ENCODE measurements at places on chromosomes 11 and 22. TPM values are rescaled to one million over a fixed set of nuclear protein-coding genes. Genes with fewer than 3 reads are reported as not detected.

GRCh38 chr11:33701302-33702230, 940 bp upstream of the C11orf91 start:
- H3K27me3 ChIP-seq: no peaks in the 10 kb centered on the region
- H3K27ac ChIP-seq: peak overlapping the region; percentile 29
- no peak for DNase-seq
- H3K4me1 ChIP-seq: peaks cover 15% of the 10 kb centered on the region

- DNase-seq: no peak
- H3K27me3 ChIP-seq: no peaks in the 10 kb centered on the region
- H3K4me1 ChIP-seq: peaks cover 12% of the 10 kb centered on the region
- H3K36me3 ChIP-seq: peaks cover 18% of the 10 kb centered on the region
- H3K4me3 ChIP-seq: no peak overlapping the region
- H3K27ac ChIP-seq: no peak overlapping the region
These were observed 25.5 kb upstream of the TXNRD2 start for GRCh38 chr22:19966908-19967750.

DNA sequence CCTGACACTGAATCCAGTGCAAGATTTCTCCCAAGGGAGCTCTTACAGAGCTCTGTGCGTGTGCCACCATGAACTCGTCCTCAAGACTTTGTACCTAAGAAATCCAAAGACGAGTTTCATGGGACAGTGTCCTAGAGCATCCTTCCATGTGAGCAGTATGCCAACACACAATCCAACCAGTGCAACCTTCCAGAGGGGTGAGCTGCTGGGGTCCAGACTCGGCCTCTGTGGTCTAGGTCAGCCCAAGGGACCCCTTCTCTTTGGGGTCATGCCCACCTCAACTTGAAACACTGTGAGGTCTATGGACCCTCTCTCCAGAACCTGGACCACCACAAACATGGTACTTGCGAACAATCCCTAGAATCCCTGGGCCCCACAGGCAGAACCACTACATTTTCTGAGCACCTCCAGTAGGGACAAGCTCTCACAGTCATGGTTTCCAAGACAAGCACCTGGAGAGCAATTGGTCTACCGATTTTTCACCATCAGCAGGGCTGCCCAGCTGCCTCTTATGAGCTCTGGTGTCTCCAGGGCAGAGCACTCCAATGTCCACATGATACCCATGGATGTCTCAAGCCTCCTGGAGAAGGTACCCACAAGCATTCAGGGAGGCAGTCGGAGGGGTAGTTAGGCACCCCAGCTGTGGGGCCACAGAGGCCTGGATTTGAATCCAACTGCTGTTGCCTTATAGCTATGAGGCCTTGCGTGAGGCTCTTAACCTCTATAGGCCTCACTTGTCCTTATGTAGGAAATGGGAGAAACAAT, 7.7 kb downstream of the CHST1 start:
- no peak overlapping the region for H3K27ac ChIP-seq
- DNase-seq: no peak
- H3K4me1 ChIP-seq: peaks cover 6% of the 10 kb centered on the region
- H3K27me3 ChIP-seq: peaks cover 12% of the 10 kb centered on the region
- no peak overlapping the region for H3K4me3 ChIP-seq

DNA sequence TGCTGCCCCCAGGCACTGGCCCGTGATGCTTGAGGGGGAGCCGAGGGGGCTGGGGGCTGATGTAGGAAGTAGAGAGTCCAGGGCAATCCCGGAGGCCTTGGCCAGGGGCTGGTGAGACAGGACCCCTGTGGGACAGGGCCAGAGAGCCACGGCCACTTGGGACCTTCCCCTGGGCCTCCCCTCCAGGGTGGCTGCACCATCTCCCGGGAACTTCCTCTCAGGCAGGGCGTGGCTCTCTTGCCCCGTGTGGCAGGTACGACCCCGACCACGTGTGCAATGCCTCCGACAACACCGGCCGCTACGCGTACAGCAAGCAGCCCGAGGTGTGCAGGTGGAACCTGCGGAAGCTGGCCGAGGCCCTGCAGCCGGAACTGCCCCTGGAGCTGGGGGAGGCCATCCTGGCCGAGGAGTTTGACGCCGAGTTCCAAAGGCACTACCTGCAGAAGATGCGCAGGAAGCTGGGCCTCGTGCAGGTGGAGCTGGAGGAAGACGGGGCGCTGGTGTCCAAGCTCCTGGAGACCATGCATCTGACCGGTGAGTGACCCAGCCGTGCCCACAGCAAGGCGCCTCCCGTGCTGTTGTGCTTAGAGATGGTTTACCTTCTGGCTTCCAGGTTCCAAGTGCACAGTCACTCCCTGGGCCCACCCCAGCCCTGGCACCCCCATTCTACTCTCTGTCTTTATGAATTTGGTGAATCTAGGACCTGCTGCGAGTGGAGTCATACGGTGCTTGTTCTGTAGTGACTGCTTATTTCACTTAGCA, 9.7 kb downstream of the SELENOO start:
- no peaks in the 10 kb centered on the region for H3K27me3 ChIP-seq
- H3K4me1 ChIP-seq: peaks cover 8% of the 10 kb centered on the region
- H3K27ac ChIP-seq: no peak overlapping the region
- peaks cover 40% of the 10 kb centered on the region for H3K36me3 ChIP-seq
- H3K4me3 ChIP-seq: no peak overlapping the region

GRCh38 chr11:30585892-30586250, 282 bp downstream of the MPPED2 start:
- no peaks in the 10 kb centered on the region for H3K36me3 ChIP-seq
- H3K4me1 ChIP-seq: no peaks in the 10 kb centered on the region
- no peak overlapping the region for H3K4me3 ChIP-seq
- no peak for DNase-seq
- H3K27ac ChIP-seq: no peak overlapping the region

- no peak for DNase-seq
- H3K4me1 ChIP-seq: peaks cover 27% of the 10 kb centered on the region
- H3K27me3 ChIP-seq: no peaks in the 10 kb centered on the region
- no peak overlapping the region for H3K4me3 ChIP-seq
These were observed 27.1 kb downstream of the BRD1 start for GRCh38 chr22:49800408-49801238.

GRCh38 chr11:7300281-7300680, 48.6 kb downstream of the SYT9 start:
- no peak overlapping the region for H3K27ac ChIP-seq
- no peaks in the 10 kb centered on the region for H3K4me1 ChIP-seq
- H3K27me3 ChIP-seq: no peaks in the 10 kb centered on the region
- DNase-seq: no peak
- no peak overlapping the region for H3K4me3 ChIP-seq
- no peaks in the 10 kb centered on the region for H3K36me3 ChIP-seq

- no peaks in the 10 kb centered on the region for H3K4me1 ChIP-seq
- H3K27ac ChIP-seq: no peak overlapping the region
- DNase-seq: no peak
- no peaks in the 10 kb centered on the region for H3K36me3 ChIP-seq
- no peaks in the 10 kb centered on the region for H3K27me3 ChIP-seq
These were observed 46.9 kb downstream of the CELSR1 start for GRCh38 chr22:46490538-46490937.

DNA sequence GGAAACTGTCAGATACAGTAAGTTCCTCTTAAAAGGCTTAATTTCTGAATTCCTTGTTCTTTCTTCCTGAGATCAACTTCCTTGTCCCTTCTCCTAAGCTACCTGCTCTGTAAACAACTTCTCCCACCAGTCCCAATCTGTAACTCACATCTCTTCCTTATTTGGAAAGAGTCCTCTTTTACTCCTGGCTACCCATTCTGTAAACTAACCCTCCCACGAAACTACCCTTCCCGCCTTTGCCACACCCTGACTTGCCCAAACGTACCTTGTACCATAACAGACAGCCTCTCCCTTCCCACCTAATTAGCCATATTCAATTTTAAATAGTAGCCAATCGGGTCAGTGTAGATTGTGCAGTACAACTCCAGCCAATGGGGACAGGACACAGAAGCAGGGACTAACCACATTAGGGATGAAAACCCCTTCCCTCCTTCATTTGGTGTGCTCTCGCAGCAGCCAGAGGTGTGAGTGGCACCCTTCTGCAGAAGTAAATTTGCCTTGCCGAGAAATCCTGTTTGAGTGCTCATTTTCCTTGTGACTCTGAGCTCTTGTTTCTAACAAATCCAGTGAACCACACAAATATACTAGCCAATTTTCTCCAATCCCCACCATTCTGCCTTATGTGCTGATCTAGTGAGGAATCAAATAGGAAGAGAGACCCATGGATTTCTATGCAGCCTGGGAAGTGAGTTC, 49.5 kb downstream of the ZNF280B start:
- H3K36me3 ChIP-seq: no peaks in the 10 kb centered on the region
- H3K27ac ChIP-seq: no peak overlapping the region
- no peak for DNase-seq
- H3K27me3 ChIP-seq: peaks cover 4% of the 10 kb centered on the region
- no peak overlapping the region for H3K4me3 ChIP-seq

DNA sequence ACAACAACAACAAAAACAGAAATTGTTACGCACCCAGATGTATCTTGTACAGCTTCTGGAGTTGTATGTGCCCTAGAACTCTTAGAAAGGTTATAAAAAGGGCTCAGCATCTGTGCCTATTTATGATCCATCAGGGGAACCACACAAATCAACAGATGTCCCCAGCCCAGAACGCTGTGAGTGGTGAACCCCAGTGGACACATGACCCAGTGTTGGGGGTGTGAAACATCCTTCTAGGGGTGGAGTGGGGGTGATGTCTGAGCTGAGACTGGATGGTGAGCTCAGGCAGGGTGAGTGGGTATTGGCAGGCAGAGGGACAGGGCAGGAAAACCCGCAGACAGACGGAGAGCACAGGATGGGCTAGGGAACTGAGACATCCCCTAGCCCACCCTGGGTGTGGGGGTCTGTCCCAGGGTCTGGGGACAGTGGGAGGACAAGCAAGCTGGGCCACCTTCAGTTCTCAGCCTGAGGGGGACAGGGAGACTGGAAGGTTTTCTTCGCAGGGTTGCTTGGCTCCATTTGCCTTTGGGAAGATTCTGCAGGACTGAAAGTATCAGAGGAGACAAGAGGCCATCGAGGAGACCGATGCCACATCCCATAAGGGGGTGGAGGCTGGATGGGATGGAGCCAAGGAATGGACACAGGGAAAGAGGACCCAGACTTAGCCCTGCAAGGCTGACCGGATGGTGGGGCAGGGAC, 5.8 kb upstream of the EMID1 start:
- peaks cover 17% of the 10 kb centered on the region for H3K4me1 ChIP-seq
- no peaks in the 10 kb centered on the region for H3K36me3 ChIP-seq
- H3K27ac ChIP-seq: no peak overlapping the region

- H3K27me3 ChIP-seq: no peaks in the 10 kb centered on the region
- DNase-seq: no peak
- no peaks in the 10 kb centered on the region for H3K4me1 ChIP-seq
- no peak overlapping the region for H3K27ac ChIP-seq
- H3K4me3 ChIP-seq: no peak overlapping the region
These were observed 2925.9 kb upstream of the OR11H1 start for GRCh38 chr22:12601870-12602779.

Gene MPEG1
- polyA plus RNA-seq: 0.14 TPM

Gene MFRP
- not detected for polyA plus RNA-seq

Gene P4HA3
- polyA plus RNA-seq: not detected

Gene KLHDC7B
- 7.5 TPM for polyA plus RNA-seq

Gene OR52E8
- not detected for polyA plus RNA-seq
